ENCODE measurements at places on chromosomes 4 and X.

GRCh38 chrX:12791257-12792228 lies at the start of gene PRPS2:
Gene PRPS2, plus strand, starts transcription at chrX:12791412. Its CDS starts 86 bp downstream, at chrX:12791498.
- peak; percentile 53 for DNase-seq

GRCh38 chrX:11241720-11242119 lies 51.5 kb upstream of the AMELX start:
- DNase-seq, result no peak

DNA sequence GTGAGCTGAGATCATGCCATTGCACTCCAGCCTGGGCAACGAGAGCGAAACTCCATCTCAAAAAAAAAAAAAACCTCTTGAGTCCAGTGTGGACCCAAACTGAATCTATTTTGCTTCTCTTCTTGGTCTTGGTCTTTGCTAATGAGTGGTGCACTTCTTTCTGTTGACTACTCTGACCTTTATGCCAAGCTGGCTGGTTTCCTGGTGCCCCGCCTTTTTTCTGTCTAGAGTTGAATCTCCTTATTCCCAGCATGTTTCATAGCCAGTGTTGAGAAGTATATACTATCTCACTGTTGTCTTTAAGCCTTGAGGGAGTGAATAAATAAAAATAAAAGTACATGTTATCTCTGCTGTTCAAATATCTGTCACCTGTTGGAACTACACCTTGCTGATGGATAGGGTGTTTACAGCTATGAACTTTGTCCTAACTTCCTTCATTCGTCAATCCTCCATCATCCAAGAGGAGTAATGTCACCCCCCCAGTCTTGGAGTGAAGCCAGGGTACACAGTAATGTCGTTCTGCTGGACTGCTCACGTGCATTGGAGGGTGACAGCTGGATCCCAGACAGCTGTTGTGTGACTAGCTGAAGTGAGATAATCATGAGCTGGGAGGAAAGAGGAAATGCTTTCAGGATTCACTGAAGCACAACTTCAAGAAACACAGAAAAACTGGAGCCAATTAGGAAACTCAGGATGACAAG lies 99.3 kb upstream of the PRKG2 start:
- no peak for DNase-seq

DNA sequence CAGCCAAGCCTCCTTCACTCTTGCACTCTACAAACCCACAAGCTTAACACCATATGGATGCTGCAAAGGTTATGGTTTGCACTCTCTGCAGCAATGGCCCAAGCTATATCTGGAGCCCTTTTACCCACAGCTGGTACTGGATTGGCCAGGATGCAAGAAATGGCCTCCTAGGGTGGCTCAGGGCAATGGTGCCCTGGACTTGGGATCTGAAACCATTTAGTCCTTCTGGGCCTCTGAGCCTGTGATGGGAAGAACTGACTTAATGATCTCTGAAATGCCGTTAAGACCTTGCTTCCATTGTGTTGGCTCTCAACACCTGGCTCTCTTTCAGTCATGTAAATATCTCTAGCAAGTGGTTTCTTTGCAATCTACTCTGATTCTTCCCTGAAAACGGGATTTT lies 626.0 kb downstream of the KCTD8 start:
- no peak for DNase-seq

- DNase-seq, result no peak
Measured at GRCh38 chr4:158006990-158007389, 165.8 kb downstream of the GASK1B start.

DNA sequence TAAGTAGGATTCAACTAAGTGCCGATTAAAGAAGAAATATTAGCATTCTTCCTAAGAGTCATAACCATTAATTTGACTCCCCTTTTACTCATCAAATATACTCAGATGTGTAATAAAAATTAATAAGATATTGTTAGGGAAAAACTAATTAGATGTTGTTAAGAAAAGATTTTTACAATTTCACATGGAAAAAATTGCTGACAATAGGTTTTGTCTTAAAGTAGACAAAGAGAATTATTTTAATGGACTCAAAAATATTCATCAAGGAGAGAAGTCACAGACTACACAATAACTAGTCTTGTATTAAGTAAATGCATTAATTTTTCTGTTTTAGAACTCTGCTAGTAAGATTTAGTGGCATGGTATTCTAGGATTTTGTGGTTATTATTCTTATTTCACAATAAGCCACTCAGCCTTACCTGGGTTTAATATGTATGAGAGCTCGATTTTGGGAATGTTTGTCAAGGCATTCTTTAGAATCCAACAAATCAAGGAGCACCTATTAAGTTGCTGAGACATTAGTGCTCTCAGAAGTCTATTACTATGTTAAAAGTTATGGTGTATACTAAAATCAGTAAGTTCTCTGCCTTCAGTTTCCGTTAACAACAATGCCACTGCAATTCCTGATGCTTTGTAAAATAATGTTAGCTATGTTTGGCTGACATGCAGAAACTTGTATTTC lies 110.2 kb upstream of the UGT8 start:
- no peak for DNase-seq

DNA sequence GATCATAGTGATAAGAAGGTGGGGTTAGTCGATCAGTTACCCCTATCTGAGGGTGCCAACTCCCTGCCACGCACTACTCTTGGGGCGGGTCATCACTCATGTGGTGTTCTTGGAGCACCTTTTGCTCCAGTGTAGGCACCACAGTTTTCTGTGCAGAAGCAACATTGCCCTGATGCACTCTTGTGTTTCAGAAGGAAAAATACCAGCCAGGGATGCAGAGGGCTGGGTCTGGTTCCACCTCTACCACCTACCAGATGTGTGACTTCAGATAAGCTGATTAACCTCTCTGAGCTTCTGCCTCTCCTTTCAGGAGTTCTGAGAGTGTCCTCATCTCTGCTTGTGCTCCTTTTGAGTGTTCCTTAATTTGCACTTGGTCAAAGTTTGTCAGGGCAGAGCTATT lies 29.9 kb upstream of the PROM1 start:
- no peak for DNase-seq

- DNase-seq, result peak; percentile 3
Measured at GRCh38 chr4:76585897-76586360, 150.9 kb downstream of the SHROOM3 start.

DNA sequence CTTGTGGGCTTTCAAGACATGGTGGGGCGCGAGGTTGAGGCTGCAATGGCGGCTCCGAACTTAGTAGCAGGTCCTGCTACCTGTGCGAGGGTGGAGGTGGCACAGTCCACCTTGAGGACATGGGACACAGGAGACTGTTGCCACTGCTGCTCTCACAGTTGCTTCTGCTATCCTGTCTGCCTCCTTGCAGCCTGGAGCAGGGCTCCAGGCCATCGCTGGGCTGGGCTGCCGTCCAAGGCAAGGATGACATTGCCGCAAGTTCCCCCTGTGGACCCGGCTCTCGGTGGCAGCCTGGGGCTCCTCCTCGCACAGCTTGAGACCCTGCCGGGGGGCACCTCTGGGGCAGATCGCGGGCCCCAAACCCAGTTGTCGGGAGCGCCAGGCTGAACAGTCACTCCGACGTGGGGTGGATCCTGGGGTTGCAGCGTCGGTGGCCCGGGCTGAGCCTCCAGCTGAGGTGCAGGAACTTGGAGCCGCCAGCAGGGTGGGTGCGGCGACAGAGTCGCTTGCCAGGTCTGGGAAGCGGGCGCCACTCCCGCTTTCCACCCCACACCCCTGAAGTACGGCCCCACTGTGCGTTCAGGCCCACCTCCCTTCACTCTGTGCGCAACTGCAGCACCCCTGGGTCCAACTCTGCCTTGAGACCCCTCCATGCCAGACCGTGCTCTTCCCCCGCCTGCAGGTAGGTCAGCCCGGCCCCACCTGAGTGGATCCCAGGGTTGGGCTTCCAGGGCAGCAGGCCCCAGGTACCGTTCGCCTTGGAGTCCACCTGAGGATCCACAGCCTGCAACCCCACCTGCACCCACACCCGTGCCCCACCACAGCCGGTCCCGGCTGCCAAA lies 192.7 kb upstream of the NUDT6 start:
- no peak for DNase-seq

- DNase-seq, result no peak
Measured at GRCh38 chr4:118879409-118879808, 9.2 kb upstream of the SYNPO2 start.

- DNase-seq, result no peak
Measured at GRCh38 chr4:53012738-53013137, 150.6 kb downstream of the RASL11B start.

GRCh38 chr4:145251391-145251790 lies 71.0 kb upstream of the OTUD4 start:
- DNase-seq, result no peak

DNA sequence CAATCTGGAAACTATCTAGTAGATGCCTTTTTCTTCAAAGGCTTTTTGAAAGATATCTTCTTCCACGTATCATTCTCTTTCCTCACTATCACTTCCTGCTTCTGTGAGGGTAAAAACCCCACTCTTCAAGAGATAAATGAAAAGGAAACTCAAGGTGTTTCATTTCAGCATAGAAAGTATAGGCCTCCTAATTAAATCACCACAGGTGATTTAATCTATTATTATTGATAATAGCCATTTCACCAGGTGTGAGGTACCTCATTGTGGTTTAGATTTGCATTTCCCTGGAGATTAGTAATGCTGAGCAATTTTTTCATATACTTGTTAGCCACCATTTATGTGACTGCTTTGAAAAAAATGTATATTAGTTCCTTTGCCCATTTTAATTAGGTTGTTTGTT lies 92.0 kb upstream of the EMCN start:
- DNase-seq, result no peak
